ENCODE measurements at places on chromosomes 12 and 14.

DNA sequence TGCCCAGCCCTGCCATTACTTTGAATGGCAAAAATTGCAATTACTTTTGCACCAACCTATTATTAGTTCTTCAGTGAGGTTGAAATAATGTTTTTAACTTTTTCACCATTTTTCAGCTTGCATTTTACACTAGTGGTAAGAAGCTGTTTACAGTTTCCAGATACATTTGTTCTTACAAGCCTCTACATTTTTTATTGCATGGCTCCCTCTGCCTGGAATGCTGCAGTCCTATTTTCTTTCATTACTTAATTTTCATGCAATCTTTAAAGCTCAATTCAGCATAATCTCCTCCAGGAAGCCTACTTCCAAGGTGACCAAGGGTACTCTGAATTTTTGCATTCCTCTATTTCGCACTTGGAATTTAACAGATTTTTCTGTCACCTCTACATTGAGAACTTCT is 33.4 kb downstream of the CCER1 start:
- DNase-seq, result no peak

DNA sequence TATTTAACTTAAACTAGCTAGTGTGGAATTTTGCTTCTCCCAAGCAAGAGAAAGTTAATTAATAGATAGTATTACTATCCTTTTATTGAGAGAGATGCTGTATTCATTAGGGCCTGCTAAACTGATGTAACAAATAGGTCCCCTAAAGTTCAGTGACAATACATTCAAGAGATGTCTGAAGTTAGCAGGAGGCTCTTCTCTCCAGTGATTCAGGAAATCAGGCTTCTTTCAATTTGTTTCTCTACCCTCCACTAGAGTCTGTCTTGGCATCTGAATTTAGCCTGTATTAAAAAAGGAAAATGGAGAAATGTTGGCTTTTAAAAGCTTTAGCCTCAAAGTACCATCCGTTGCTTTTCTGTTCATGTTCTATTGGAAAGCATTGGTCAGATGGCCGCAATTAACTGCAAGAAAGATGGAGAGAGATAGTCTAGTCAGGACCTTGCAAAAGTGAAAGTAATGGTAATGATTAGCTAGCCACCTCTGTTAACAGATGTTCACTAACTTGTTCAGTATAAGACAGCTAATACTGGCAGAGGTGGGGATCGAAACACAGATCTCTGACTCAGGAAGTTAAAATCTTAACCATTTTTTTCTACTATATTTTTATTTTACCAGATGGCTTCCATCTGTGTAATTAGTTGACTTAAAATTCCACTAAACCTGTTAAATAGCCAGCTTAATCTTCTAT is 786.8 kb downstream of the TMTC2 start:
- no peak for DNase-seq

- DNase-seq, result no peak
Observed at GRCh38 chr14:49966971-49967630, 74.2 kb downstream of the ARF6 start.

GRCh38 chr14:54877015-54877702 is 25.5 kb downstream of the GCH1 start:
- no peak for DNase-seq

GRCh38 chr12:6392504-6392903 is 8.5 kb downstream of the LTBR start:
- no peak for DNase-seq

- DNase-seq, result no peak
Observed at GRCh38 chr12:11795192-11795912, 145.9 kb downstream of the ETV6 start.

DNA sequence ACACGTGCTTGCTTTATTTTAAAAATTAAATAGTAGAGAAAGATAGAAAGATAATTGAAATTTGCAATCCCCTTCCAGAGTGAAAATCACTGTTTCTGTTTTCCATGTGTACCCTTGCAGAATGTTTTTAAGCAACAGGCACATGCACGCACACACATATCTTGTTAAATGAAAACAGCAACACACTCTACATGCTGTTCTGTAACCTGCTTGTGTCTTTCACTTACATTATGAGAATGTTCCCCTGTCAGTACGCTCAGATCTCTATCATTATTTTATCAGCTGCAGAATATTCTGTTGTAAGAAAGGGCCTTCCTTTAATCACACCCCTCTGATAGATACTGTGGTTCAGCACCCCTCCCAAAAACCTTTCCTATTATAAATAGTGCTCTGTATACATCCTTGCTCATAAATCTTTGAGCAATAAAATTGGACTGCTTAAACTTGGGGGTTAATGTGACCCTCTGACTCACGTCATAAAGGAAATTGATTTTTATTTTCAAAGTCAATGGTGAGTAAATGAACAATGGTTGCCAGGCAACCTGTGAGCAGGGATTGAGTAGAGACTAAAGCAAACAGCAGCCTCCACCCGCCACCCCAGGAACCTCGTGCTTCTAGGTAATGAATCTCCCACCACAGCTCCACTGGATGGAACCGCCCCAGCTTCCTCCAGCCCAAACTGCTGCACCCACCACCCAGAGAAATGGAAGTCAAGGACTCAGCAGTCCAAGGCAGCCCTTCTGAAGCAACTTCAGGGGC is 31.9 kb upstream of the CHGA start:
- DNase-seq, result no peak

DNA sequence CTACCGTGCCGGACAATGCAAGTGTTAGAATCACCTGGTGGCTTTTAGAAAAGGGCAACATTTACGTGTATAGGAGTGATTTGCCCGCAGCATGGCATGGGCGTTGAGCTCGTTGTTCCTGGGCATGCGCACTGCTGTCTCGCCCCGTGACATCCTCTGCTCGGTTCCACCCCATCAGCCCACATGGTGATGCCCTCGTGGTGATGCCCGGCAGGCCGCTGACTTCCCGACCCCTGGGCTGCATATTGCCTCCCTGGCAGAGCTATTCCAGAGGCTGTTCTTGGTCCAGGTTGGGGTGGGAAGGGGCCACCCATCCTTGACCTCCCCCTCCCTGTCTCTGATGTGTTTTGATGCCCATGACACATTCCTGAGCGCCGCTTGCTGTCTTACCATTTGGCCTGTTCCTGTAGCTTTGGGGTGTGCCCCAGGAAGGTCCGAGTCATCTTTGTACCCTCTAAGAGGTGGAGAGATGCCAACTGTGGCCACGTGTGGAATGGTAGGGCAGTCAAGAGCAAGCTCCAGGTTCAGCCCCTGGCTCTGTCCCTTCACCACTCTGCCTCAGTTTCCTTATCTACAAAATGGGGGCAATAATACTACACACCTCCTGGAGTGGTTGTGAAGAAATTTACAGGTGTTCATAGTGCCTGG is 4.8 kb downstream of the HIP1R start:
- DNase-seq, result peak; percentile 13

- no peak for DNase-seq
Observed at GRCh38 chr14:64721391-64721791, 17.2 kb downstream of the PLEKHG3 start.

DNA sequence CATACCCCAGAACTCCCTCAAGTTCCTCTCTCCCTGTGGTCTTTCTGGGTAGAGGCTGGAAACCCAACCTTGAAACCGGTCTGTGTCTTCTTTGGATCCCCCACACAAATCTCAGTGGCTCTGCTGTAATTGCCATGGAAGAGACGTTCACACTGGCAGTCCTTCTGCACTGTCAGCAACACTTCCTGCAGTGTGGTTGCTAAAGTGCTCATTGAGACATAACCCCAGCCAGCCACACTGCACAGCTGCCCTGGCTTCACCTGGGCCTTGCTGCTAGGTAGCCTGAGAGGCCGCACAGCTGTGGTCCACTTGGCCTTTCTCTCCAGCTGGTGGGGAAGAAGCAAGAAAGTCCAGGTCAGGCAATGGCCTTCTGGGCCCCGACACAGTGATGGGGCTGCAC is 2.4 kb downstream of the GZMH start:
- no peak for DNase-seq

- DNase-seq, result no peak
Observed at GRCh38 chr14:62667421-62667914, 377.8 kb downstream of the KCNH5 start.

GRCh38 chr14:106487600-106487999 is 961.2 kb downstream of the TMEM121 start:
- DNase-seq, result no peak

GRCh38 chr12:62530596-62530995 is 64.0 kb downstream of the MON2 start:
- DNase-seq, result no peak

DNA sequence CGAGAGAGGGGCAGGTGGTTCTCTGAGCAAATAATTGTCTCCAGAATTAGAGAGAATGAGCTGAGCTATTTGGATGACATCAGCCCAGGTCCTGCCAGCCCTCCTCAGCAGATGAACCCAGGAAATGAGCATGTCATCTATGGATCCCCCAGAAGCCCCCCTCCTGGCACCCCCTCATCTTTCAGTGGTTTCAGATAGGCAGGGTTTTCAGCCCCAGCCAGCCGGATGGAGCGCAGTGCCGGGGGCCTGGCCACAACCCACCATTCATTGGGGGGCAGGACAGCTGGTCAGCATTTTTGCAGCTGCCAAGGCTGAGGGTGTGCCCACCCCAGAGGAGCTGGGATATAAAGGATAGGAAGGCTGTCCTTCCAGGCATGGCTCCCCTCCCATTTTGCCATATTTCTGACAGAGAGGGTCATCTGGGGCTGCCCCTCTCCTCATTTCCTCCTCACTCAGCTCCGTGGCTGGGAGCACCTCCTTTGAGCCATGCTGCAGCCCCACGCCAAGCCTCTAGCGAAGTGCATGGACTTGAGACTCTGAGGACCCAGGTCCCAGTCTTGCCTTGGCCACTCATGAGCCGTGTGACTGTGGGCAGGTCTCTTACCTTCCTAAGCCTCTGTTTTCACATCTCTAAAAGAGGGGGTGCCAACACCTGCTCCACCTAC is 6.0 kb upstream of the KRT71 start:
- no peak for DNase-seq

DNA sequence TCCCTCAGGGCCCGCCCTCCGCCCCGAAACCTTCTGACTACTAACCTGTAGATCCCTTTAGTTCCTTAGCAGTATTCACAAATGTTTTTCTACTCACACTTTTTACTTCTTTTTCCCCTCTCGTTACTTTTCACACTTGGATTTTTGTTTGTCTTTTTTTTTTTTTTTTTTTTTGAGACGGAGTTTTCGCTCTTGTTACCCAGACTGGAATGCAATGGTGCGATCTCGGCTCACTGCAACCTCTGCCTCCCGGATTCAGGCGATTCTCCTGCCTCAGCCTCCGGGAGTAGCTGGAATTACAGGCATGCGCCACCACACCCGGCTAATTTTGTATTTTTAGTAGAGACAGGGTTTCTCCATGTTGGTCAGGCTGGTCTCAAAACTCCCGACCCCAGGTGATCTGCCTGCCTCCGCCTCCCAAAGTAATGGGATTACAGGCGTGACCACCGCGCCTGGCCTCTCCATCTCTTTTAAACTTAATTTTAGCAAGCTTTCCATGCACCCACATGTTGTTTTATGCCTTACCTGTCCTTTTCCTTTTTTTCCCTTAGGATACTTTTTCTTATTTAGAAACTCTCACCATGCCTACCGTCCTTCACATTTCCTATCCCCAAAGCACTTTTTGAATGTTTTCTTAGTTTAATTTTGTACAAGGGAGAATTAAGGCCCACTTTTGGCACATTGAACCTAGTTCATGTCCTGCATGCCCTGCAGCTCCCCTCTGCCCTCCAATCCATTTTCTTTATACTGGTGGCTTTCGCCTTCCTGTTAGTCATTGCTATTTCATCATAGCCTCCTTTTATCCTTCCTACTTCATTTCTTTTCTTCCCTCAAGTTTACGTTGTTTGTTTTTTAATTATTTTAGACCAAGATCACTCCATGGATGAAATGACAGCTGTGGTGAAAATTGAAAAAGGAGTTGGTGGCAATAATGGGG is 1.1 kb downstream of the SP1 start:
- no peak for DNase-seq

DNA sequence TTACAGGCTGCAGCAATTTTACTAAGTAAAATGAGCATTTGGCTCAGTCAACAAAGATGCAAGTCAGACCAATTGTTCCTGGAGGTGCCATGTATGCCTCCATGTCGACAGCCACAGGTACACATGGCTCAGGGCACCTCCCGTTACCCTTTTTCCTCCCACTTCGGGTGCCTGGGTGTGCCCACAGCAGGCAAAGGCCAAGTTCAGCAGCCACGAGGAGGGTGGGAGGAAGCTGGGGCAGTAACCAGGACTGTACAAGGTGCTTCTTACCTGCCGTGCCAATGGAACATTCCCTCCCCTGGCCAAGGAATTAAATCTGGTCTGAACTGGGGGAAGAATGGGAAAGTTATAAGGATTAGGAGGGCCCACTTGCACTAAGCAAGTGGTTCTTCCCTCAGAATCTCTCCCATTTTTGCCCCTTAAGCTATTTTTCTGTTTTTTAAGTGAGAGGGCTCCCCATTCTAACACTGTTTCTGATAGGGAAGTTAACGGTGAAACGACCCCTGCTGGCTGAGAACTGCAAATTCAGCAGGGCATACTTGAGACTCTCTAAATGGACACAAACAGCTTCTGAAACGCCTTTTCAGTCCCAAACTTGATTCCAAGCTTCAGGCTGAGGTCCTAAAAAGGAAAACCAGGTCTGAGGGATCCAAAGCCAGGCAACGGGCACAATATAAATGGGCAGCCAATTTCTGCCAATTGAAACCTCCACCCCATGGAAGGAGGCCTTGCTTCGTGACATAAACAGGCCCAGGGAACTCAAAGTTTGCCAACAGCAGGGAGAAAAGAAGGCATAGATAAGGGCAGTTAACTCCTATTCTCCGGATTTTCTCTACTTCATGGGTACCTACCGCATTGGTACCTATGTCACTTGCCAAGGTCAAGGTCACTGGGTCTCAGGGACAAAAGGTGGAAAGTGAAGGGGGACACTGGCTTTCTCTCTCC is 24.8 kb downstream of the CLECL1 start:
- DNase-seq, result no peak

- DNase-seq, result no peak
Observed at GRCh38 chr14:75223664-75224154, 47.3 kb upstream of the TMED10 start.

- DNase-seq, result no peak
Observed at GRCh38 chr12:450438-450837, 9.3 kb upstream of the B4GALNT3 start.

DNA sequence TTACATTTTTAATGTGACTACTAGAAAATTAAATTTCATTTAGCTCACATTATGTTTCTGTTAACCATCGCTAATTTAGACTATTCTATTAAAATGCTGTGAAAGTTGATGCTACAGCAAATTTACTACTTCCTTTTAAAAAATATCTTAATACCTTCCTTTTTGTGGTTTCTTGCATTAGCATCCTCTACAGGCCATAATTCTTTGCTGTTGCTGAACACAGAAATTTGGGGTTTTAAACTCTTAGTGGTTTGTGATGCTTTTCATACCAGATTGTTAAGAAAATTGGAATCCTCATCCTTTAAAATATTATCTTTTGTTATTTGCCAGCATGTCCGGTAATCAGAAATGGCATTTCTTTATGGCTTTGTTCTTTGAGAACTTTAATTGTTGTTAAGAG is 18.1 kb downstream of the WNK1 start:
- no peak for DNase-seq

- peak; percentile 90 for DNase-seq
Observed at GRCh38 chr12:68406134-68406576, 74.0 kb upstream of the MDM1 start.
